Effector memory CD8-positive, alpha-beta T cell (primary cell): ENCODE measurements at places on chromosomes 2 and 18.

DNA sequence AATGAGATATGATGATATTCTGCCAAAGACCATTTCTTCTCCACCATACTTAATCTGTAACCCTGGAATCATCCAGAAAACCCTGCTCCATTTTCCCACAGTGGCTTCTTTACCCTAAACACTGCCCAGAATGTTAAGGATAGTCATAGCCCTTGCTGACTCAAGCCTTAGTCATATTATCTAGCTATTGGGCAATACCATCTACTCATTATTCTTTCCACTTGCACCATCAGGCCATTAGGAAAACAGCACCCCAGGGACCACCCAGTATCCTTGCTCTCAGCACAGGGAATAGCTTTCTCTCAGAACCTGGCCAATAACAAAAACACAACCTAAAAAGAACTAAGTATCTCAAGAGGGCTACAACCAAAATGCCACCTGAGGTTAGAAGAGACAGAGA, 445.7 kb upstream of the SLC14A2 start:
- DNase-seq, result no peak

DNA sequence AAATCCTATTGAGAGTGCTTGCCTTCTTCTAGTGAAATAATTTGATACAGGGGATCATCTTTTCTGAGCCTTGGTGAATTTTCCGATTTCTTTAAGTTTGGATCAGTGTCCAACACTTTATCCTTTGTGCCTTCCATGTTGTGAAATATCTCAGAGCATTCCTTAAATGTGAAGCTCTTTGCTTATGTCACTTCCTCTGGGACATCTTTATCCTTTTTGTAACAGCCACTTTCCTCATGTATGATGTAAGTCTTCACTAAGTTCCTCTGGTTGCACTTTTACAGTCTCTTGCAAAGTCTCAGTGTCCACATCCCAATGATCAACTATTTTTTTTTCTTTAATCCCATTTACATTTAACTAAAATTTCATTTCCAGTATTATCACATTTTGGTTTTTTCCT, 254.2 kb downstream of the EN1 start:
- no peak for DNase-seq

- no peak for DNase-seq
Observed at GRCh38 chr2:167599219-167599618, 648.2 kb downstream of the STK39 start.

DNA sequence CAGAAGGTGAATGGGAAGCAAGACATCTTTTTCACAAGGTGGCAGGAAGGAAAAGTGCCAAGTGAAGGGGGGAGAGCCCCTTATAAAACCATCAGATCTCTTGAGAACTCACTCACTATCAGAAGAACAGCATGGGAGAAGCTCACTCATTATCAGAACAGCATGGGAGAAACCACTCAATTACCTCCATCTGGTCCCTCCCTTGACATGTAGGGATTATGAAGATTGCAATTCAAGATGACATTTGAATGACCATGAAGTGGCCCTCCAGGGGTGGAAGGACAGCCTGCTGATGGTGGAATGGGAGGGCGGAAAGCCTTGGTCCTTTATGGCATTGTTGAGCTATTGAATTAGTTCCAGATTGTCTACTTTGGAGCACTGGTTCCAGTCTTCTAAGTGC, 413.0 kb upstream of the MEX3C start:
- no peak for DNase-seq

- DNase-seq, result no peak
Observed at GRCh38 chr2:24877646-24878045, 42.4 kb downstream of the ADCY3 start.

DNA sequence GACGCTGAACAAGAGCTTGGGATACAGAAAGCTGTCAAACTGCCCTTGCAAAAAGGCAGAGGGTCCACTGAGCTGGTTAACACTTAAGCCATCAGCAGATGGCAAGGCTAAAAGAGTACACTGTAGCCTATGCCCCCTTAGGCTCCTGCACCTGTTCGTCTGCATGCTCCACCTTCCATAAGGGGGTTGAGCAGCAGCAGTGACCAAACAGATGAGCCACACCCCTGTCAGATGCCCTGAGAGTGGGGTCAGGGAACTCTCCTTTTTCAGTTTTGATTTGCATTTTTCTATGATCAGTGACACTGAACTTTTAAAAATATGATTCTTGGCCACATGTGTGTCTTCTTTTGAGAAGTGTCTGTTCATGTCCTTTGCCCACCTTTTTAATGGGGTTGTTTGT, 402.5 kb upstream of the FAM98A start:
- no peak for DNase-seq

- no peak for DNase-seq
Observed at GRCh38 chr2:221758076-221758475, 186.0 kb upstream of the EPHA4 start.

GRCh38 chr2:168945508-168945907, 44.4 kb downstream of the G6PC2 start:
- no peak for DNase-seq

- DNase-seq, result no peak
Observed at GRCh38 chr18:32208023-32208422, 18.2 kb downstream of the MEP1B start.

DNA sequence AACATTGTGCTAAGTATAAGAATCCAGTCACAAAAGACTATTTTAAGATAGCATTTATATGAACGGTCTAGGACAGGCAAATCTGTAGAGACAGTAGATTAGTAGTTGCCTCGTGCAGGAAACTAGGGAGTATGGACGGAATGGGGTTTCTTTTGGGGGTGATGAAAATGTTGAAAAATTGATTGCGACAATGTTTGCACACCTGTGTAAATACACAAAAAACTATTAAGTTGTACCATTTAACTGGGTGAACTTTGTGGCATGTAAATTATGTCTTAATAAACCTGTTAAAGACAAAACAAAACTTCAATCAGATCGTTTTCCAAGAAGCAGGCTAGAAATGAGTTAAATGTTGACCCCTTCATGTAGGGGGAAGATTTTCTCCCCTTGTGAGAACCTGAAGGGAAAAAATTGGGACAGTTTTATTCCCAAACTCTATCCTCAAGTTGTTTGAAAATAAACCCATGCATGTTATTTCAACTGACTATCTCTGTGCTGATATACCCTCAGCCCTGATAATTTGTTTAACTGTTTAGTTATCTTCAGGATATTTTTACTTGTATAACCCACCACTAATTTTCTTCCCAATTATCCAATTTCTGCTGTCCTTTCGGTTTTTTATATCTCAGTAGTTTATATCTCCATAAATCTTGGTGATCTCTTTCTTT, 87.2 kb downstream of the CAMKMT start:
- no peak for DNase-seq

DNA sequence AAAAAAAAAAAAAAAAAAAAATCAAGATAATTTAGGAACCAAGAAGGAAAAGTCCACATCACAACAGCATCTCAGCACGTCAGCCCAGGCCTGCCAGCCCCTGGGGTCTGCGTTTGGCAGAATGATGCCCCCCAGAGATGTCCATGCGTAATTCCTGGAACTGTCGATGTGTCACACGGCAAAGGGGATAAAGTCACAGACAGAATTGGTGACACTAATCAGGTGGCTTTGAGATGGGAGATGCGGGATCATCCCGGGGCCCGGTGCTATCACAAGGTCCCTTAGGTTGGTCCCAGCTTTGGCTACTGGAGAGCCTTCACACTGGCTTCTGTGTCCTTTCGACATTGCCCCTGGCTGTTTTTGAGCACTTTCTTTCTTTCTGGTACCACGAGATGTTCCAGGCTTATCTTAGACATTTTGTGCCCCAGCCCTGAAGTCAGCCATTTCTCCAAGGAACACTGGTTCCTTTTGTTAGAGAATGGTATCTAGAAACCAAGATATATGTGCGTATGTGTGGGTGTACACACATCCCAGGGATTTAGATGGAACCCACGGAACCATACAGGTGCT, 20.7 kb downstream of the RAMP1 start:
- no peak for DNase-seq

DNA sequence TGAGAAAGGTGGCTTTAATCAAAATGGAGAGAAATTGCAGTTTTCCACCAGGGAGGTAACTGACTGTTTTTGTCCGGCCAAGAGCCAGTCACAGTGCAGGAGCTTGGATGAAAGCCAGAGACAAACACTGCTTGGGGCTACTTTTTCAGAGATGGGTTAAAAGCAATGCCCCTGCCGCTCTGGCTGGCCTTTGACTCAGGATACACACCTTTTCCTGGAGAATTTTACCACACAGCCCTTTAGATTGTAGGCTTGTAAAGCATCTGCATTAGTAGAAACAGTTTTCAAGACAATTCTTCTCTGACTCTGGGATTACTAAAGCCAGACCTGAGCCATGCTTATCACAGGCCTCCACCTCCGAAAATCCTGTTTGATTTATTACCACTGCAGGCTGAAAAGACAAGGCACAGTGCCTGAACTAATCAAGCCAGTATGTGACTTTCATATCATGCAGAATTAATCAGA, 79.7 kb downstream of the CCBE1 start:
- DNase-seq, result no peak

- DNase-seq, result no peak
Observed at GRCh38 chr2:11767779-11768178, 21.3 kb downstream of the LPIN1 start.

GRCh38 chr2:29444150-29444549, 328.9 kb downstream of the CLIP4 start:
- no peak for DNase-seq
